ENCODE measurements at places on chromosomes 1 and 21.
A peak's percentile ranks its signal among the peaks of the same experiment; 100 is the strongest.

DNA sequence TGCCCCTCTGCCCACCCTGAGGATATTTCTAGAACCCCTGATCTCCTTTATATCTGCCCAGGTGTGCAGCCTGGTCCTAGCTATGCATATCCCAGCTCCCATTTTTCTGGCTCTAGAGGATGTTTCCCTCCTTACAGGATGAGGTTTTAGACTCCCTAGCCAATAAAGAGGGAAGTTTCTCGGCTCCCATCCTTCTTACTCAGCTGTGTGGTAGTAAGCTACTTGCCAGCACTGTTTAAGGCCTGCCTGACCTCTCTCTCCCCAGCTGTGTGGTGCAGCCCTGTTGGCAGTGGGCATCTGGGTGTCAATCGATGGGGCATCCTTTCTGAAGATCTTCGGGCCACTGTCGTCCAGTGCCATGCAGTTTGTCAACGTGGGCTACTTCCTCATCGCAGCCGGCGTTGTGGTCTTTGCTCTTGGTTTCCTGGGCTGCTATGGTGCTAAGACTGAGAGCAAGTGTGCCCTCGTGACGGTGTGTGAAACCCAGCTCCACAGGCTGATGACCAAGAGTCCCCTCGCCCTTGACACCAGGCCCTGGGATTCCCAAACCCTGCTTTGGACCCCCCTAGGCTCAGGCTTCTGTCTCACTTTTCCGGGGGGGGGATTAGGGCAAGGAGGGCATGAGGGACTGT, 7.8 kb upstream of the P3R3URF start:
- DNase-seq: no peak

- DNase-seq: no peak
These were observed 57.2 kb downstream of the EDN2 start for GRCh38 chr1:41427122-41427913.

DNA sequence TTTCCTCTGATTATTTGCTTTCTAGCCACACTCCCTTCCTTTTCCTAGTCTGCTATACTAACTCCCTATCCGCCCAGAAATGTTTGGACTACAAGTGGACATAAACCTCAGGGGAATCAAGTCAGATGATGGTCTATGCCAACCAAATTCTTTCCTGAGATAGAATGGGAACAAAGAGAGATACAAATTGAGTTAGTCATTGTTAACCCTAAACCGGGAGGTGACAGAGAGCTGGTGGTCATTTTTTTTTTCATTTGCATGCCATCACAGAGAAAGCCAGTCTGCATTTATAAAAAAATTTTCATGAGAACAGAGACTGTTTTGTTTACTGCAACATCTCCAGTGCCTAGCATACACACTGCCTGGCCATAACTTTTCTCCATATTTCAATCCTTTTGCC, 35.0 kb downstream of the MYSM1 start:
- peak; percentile 57 for DNase-seq

DNA sequence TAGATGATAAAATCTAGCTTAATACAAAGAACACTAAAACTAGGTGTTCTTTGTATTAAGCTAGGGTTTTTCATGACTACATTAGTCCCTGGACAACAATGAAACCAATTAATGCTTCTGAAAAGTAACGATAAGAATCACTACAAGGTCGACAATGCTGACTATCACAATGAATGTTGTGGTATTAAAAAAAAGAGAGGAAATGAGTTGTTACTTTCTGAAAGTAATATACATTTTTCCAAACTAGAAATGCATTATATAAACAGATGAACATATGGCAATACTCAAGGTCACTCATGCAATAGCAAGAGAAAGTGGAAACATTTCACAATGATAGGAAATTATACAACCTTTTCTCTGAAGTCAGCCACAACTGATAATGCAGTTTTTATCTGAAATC, 19.0 kb downstream of the DPH5 start:
- DNase-seq: no peak

GRCh38 chr1:211099393-211099792, 34.6 kb downstream of the KCNH1 start:
- DNase-seq: no peak

DNA sequence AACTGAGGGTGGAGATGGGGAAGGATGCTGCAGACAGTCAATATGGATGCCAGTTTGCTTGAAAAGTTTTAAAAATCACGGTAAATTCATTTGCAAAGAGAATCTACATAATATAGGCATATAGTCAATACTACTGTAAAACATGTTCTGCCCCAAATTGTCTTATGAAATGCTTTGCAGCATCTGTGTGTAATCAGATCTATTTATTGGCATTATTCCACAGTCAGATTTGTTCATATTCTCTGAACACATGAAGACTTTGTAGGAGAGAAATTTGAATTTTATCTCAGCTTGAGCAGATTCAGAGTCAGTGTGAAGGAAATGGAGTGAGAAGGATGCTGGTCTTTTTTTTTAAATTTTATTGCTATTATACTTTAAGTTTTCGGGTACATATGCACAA, 88.5 kb downstream of the PLPPR4 start:
- DNase-seq: no peak

DNA sequence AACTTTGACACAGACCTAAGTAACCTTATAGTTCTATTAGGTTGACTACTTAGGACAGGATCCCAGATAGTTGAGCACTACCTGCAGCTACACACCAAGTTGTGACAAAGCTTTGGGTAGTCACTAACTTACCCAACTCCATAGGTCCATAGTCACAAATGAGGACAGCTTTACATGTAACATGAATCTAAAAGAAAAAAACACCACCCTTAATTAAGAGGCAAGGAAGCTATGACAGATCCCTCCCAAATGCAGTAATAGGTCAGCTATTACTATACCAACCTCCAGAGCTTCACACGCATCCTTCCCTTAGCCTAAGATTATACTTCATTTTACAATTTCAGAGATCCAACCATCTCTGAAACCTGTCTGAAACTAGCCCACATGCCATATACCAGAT, 12.7 kb upstream of the RAB42 start:
- no peak for DNase-seq

DNA sequence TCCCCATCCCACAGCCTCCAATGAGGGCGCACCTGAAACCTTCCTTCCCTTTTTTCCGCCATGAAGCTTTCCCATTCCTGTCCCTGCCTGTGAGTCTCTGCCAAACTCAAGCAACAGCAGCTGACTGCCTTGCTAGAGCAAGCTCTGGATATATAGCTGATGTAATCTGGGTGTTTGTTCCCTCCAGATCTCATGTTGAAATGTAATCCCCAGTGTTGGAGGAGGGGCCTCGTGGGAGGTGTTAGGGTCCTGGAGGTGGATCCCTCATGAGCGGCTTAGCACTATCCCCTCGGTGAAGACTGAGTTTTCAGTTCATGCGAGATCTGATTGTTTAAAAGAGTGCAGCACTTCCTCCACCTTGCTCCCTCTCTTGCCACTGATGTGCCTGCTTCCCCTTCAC, 204.4 kb upstream of the MAP1LC3C start:
- no peak for DNase-seq

- peak; percentile 86 for DNase-seq
These were observed 48.9 kb downstream of the INKA2 start for GRCh38 chr1:111690306-111690617.

DNA sequence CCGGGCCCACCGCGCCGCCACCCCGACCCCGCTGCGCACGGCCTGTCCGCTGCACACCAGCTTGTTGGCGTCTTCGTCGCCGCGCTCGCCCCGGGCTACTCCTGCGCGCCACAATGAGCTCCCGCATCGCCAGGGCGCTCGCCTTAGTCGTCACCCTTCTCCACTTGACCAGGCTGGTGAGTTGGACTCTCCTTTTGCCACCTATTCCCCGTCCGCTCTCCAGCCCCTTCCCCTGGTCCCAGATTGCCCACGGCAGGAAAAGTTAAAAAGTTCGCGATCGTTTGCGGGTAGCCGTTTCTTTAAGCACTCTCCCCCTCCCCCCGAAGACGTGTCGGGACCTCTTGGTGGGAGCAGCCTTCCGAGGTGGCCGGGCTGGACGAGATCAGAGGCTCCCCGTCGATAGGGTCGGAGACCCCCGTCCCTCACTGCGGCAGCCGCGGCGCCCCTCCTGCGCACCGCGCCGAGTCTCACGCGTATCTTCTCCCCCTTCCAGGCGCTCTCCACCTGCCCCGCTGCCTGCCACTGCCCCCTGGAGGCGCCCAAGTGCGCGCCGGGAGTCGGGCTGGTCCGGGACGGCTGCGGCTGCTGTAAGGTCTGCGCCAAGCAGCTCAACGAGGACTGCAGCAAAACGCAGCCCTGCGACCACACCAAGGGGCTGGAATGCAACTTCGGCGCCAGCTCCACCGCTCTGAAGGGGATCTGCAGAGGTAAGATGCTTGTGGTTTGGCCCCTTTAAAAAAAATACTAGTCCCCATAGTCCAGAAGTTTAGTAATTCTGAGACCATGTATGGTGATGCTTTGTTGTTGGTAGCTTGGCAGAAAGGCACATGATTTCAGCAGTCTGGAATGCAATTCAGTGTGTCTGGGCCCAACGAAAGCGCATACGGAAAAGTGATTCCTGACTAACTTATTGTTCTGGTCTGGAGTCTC, 576 bp downstream of the CCN1 start:
- peak; percentile 89 for DNase-seq

GRCh38 chr21:30463713-30464112, 16.5 kb downstream of the KRTAP19-1 start:
- no peak for DNase-seq

DNA sequence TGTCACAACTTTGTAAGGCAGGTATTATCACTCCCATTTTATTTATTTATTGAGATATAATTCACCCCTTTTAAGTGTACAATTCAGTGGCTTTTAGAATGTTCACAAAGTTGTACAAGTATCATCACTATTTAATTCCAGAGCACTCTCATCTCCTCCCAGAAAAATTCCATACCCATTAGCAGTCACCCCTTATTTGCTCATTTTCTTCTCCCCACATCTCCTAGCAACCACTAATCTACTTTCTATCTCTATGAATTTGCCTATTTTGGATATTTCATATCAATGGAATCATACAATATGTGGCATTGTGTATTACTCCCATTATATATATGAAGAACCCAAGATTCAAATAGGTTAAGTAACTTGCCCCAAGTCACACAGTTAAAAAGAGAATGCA, 7.0 kb downstream of the DSTYK start:
- DNase-seq: no peak

DNA sequence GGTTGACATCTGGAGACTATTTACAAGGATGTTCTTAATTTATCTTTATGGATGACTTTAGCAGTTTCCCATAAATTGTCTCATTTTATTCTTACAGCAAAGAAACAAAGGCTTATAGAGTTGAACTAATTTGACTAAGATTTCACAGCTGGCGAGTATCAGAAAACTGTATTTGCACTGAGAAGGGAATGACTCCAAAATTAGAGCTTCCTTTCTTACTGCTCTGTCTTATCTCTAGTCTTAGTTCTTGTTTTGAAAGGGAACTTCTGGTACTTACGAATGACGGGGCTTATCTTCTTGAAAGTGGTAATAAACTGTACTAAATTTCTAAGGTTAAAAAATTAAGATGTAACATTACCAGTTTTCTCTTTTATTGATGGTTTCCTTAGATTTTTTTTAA, 13.6 kb downstream of the CNST start:
- no peak for DNase-seq

DNA sequence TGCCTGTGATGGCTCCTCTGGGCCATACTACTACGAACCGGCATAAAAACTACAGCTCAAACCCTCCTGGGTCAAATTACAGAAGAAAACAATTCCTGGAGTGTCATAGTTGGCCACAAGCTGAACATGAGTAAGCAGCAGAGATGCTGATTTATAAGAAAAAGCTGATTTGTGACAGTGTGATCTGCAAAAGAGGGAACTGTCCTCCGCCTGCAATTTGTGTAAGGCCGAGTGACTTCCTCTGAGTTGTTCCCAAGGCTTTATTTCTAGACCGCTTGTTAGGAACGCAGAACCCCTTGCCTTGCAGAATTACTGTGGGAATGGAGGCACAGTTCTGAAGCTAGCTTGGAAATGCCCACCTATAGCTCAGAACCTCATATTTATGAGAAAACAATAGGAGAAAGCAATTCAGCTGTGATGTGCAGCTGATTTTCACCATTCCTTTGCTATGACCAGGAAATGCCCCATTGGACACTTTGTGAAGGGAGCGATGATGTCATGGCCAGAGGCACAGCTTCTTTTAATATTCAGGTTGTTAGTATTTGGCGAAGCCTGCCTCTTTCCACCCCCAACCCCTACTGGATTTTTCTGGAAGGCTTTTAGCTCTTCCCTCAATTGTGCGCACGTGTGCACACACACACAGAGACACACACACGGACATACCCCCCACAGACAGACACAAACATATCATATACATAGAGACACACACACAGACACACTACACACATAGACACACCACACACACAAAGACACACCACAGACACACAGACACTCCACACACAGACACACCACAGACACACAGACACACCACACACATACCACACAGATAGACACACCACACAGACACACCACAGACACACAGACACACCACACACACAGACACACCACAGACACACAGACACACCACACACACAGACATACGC, 47.6 kb downstream of the IER5 start:
- peak; percentile 63 for DNase-seq

DNA sequence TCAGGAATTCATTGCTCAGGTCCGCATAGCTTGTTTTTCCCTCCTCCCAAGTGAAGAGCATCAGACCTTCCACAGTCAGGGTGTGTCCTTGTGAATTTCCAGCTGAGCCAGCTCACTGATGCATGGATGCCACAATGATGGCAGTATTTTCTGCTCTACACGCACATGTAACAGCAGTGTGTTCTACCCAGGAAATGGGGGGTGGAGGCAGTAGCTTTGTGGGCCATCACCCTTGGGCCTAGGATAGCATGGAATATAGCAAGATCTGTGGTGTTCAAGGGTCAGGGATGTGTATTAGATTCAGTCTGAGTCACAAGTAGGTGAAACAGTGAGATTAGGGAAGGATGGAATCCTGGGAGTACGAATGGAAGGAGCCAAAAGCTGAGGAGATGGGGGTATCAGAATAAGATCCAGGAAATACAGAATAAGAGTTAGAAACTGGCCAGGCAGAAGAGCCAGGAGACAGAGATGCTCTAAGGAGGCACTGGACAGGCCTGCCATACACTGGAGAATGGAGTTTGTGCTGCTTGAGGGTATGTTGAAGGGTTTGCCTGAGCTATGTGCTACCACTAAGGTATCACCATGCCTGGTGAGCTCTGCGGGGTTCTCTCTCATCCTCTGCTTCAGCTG, 90.6 kb upstream of the CNIH3 start:
- DNase-seq: peak; percentile 70

GRCh38 chr1:82323144-82323841, 522.6 kb downstream of the ADGRL2 start:
- DNase-seq: no peak

GRCh38 chr1:209491496-209491895, 92.0 kb upstream of the CAMK1G start:
- no peak for DNase-seq

All from cardiac fibroblast (primary cell).